Cortex of kidney (tissue), 1 donor: ENCODE measurements at places on chromosomes 2 and 18.

DNA sequence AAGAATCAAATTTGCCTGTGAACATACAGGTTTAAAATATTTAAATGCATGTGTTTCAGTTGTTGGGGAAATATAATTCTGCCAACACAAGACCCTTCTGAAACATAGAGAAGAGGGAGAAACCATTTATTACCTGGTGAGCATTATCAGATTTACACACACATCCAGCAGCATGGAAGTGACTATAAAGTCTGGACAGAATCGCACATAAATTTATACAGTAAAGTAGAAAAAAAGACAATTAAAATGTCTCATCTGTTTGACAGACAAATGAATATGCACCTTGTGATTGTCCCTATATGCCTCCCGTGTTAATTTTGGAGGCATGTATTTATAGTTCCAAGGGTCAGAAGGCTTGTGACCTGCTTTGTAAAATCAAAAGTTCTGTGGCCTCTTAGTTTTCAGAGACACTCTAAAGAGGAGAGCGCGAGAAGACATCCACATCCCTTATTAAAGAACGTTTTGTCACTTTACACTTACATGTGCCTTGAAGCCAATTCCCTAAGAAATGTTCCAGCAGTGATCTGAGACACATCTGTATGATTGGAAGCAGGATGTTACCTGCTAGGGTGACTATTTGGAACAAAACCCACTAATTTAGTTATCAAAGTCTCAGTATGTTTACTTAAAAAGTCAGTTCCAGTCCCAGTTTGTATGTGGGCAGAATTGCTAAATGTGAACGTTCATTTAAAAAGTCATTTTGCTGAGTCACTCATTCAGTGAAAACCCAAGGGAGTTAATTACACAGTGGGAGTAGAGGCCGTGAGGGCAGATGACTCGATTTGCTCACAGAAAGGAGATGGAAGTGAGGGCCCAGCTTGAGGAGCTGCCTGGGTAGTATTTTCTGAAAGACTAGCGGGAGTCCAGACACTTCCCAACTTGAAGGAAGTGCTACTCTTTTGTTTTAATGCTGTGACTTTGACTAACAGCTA lies 527.6 kb upstream of the MEX3C start:
- DNase-seq = no peak

DNA sequence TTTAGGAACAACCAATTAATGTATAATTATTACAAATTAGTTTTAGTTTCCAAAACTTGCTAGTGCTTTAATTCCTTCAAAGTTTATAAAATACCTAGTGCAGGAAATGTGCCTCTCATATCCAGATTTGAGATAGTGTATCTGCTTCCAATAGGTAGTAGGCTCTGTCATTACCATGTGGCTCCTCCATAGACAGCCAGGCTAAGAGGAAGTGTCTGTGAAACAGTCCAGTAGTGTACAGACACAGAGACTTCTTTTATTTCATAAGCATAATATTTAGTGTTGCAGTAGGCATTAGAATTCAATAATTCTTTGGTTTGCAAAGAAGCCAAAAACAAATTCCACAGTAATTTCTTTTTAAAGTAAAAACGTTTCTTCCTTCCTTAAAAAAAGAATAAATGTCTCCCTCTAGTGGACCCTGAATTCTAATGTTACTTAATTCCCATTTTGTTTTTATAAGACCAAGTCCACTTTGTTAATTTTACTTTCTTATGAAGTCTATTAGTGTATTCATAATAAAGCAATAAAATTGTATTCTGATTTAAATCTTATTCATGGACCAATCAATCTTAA lies 101.2 kb downstream of the NEB start:
- DNase-seq = no peak

GRCh38 chr2:219595256-219595655 lies 2.4 kb upstream of the STK11IP start:
- DNase-seq = no peak

DNA sequence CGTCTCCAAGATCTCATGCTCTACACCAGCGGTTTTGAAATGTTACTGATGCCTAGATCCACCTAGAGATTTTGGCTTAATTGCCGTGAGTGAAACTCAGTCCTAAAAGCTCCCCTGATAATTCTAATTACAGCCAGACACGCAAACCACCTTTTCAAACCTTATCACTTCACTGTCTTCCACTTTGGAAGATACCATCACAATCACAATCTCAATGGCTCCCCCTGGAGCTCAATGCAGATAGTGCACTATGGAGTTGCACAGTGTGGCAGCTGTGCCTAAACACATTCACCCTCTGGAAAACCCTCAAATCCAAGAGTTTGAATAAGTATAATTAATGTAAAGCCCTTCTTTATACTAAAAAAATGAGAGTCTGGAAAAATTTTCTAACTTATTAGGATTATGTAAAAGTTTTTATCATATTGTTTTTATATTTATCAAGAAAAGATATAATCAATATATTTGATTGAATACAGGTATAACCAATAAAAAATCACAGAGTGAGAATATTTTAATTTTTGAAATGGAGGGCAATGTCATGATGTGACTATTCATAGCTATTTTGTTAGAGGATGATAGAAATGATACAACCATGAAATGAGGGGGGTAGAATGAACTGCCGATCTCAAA lies 102.9 kb upstream of the SLC8A1 start:
- DNase-seq = no peak

- no peak for DNase-seq
These were observed 233.5 kb upstream of the ATP5MC3 start for GRCh38 chr2:175414882-175415487.

GRCh38 chr18:23099621-23100020 lies 35.7 kb upstream of the CABLES1 start:
- no peak for DNase-seq
